ENCODE measurements at places on chromosomes 2 and 18.
A peak's percentile ranks its signal among the peaks of the same experiment; 100 is the strongest.

DNA sequence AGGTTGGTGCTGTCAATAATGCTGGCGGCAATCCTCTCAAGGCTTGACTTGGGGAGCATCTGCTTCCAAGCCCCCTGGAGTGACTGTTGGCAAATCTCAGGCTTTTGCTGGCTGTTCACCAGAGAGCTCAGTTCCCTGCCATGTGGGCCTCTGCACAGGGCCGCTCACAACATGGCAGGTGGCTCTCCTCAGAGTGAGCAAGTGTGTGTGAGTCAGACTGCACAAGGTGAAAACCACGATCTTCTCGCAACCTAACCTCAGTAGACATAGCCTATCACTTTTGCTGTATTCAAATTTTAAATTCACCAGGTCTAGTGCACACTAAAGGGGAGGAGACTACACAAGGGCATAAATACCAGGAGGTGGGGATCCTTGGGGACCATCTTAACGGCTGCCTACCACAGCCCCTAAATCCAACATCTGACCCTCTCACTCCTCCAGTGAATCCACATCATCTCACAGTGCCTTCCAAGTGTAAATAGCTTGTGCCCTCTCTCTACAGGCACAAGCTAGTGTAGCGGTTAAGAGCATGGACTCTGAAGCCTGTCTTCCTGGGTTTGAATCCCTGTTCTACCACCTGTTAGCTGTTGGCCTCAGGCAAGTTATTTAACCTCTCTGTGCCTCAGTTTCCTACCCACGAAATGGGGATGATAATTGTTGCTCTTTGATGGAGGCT lies 187.7 kb upstream of the CXCR4 start:
- DNase-seq, result no peak

- no peak for DNase-seq
Measured at GRCh38 chr2:127100251-127101047, 6.5 kb downstream of the BIN1 start.

- no peak for DNase-seq
Measured at GRCh38 chr2:134603966-134604365, 114.8 kb downstream of the TMEM163 start.

DNA sequence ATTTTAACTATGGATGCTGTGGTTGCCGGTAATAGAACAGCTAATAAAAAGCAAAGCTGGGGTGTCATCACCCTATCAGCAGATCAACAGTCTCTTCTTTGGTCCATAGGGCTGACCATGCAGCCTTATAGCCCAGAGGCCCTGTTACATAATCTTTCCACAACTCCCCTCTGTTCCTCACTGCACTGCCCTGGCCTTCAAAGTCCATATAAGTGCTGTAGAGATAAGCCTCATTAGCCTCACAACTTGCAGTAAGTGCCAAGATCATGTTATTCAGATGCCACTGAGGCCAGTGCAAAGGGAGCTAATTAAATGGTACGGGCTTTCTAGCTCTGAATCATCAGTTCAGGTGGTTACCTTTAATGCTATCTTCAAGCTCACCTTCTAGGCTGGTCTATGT lies 89.7 kb upstream of the CXCR4 start:
- no peak for DNase-seq

DNA sequence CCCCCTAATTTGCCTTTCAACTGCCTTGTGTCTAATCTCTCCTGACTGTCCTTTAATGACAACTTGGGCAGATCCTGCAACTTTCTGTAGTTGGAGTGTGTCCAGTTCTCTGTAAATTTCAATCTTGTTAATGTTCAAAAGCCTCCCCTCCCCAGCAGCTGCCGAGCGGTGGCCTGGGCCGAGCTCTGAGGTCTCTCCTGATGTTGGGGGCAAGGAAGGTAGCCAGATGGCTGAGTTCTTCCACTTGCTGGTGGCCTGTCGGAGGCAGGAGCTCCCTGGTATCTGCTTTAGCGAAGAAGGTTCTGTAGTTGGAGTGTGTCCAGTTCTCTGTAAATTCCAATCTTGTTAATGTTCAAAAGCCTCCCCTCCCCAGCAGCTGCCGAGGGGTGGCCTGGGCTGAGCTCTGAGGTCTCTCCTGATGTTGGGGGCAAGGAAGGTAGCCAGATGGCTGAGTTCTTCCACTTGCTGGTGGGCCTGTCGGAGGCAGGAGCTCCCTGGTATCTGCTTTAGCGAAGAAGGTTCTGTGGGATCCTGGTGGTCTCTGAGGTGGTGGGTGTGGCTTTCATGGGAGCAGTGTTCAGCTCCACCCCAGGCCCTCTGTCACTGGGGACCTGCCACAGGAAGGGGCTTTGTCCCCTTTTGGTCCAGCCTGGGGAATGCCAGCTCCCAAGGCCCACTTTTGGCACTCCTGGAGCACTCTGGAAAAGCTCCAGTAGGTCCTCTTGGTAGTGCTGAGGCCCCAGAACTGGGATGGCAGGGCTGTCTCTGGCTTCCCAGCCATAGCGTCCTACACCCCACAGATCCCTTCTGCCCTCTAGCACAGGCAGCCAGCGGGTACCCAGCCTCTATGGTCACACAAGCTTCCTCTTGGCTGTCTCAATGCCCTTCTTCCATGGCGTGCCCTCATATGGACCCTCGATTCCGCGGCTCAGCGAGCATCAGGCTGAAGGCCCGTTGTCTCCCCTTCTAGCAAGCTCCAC lies 211.9 kb downstream of the ALPK2 start:
- peak; percentile 40 for DNase-seq

GRCh38 chr2:18045230-18045629 lies 166.8 kb downstream of the KCNS3 start:
- DNase-seq, result no peak

GRCh38 chr18:61865466-61866175 lies 27.2 kb downstream of the RNF152 start:
- DNase-seq, result no peak

DNA sequence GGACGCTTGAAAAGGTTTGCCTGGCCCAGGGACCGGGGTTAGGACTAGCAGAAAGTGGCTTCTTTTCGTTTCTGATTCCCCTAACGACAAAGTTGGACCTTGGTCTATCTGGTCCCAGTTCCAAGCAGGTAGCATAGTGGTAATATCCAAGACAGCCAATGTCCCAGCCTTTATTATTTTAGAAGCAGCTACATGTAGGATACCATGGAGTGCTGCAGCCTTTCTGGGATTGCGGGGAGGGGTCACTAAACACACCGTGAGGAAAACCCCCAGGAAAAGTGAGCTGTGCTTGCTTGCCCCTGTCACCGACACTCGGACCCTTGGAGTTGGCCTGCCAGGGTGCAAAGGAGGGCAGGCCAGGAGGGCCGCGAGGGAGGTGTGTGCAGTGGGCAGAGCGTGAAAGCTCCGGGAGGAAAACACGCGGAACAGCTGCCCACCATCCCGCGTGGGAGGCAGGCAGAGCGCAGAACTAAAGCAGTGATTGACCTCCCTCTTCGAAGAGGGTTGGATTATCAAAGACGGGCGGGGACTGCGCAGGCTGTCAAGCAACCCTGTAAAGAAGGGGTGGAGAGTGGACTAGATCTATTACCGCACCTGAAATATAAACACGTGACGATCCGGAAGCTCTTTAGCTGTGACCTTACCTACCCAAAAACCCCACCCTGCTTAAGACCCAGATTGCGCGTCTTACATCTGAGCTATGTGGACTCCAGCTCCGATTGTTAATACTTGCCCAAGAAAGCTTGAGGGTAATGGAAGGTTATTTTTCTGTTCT lies 624 bp upstream of the MAP4K3 start:
- DNase-seq, result no peak

DNA sequence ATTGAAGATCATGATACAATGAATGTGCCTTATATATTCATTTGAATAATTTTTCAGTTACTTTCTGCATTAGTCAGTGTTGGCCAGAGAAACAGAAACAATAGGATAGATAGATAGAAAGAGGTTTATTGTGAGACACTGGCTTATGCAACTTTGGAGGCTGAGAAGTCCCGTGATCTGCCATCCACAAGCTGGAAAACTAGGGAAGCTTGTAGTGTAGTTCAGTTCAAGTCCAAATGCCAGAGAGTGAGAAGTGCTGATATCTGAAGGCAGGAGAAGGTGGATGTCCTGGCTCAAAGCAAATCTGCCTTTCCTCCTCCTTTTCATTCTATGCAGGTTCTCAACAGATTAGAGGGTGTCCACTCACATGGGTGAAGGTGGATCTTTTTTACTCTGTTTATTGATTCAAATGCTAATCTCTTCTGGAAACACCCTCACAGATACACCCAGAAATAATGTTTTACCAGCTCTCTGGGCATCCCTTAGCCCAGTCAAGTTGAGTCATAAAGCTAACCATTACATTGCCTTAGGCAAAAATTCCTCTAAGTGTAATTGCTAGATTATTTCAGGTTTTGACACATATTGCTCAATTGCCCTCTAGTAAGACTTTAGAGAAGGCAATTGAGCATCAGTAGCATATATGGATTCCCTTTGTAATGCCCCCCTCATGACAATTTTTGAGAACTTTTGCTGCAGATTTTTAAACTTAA lies 341.4 kb downstream of the LPIN1 start:
- DNase-seq, result no peak

DNA sequence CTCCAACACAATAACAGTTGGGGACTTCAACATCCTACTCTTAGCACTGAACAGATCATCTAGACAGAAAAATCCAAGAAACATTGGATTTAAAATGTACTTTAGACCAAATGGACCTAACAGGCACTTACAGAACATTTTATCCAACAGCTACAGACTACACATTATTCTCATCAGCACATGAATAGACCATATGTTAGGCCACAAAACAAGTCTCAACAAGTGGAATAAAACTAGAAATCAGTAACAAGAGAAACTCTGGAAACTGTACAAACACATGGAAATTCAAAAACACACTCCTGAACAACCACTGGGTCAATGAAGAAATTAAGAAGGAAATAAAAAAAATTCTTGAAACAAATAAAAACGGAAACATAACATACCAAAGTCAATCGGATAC lies 117.5 kb downstream of the ACVR1 start:
- no peak for DNase-seq

GRCh38 chr2:104502901-104503300 lies 351.0 kb upstream of the POU3F3 start:
- no peak for DNase-seq

DNA sequence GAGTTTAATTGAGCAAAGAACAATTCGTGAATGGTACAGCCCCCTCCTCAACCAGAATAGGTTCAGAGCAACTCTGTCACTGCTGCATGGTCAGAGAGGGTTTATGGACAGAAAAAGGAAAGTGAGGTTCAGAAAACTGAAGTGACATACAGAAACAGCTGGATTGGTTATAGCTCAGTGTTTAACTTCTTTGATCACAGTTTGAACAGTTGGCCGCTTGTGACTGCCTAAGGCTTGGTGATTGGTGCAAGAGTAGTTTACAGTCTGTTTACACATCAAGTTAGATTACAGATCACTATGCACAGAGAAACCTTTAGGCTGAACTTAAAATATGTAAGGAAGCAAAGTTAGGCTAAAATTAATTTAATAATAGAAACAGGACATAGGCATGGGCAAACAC lies 459.2 kb downstream of the KCNJ3 start:
- DNase-seq, result no peak

DNA sequence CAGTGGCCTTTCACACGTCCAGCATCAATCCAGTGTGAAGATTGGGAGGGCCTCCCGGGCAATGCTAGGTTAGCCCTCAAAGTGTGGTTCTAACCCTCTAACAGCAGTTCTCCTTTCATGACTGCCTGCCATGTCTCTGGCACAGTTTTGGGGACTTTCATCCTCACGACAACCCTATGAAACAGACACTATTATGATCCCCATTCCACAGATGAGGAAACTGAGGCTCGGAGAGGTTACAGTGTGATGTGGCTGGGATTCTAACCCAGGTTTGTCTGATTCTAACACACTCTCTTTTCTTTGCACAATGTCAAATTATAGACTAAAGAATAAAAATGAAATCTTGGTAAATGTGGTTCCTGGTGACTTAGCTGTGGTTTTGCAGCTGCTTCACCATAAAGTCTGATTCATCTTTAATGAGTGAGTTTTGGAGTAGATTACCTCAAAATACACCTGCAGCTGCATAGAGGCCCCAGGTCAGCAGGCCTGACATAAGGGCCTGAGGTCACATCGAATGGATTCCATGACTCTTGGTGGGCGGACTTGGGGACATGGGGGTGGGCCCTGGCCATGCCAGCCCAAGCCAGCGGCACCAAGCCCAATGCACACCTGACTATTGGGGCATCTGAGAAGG lies 214.4 kb downstream of the GLI2 start:
- no peak for DNase-seq

- no peak for DNase-seq
Measured at GRCh38 chr2:206488623-206489022, 45.3 kb downstream of the ADAM23 start.

GRCh38 chr2:197010200-197011020 lies 83.9 kb upstream of the PGAP1 start:
- no peak for DNase-seq

DNA sequence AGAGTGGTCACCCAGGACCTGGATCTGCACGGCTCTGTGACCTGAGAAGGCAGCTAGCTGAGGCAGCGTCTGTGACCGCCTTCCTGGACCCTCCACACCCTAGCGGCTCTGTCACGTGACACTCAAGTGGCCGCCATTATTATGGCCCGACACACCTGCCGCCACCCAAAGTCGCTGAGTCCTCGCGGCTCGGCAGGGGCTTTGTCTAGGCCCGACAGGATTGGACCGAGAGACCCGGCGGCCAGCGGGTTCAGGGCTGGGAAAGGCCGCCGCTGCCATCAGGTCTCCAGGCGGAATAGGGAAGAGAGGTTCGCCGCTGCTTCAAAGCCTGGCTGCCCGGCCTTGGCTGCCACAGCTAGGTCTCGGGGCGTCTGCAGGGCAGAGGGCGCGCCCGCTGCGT lies 1162.5 kb upstream of the LRRTM1 start:
- DNase-seq, result no peak

GRCh38 chr2:18253686-18254197 lies 306.7 kb downstream of the RDH14 start:
- no peak for DNase-seq

DNA sequence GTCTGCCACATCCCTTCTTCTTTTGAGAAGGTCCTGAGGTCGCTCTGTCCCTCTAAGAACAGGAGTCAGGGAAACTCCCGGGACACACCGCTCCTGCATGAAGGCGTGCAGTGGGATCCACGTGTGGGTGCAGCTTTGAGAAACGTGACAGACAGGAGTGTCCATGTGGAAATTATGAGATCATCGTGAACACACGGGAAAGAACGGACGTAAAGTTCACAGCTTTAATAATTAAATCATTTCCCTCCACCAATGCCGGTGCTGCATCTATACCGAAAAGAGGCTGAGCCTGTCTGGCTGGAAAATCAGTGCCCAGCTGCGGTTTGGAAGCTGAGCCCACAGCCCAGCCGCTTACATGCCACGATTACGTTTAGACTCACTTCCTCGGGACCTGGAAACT lies 372.4 kb upstream of the SALL3 start:
- no peak for DNase-seq

- no peak for DNase-seq
Measured at GRCh38 chr18:77316008-77316407, 66.4 kb downstream of the GALR1 start.

- DNase-seq, result no peak
Measured at GRCh38 chr2:24123922-24124580, 782 bp downstream of the FAM228B start.

DNA sequence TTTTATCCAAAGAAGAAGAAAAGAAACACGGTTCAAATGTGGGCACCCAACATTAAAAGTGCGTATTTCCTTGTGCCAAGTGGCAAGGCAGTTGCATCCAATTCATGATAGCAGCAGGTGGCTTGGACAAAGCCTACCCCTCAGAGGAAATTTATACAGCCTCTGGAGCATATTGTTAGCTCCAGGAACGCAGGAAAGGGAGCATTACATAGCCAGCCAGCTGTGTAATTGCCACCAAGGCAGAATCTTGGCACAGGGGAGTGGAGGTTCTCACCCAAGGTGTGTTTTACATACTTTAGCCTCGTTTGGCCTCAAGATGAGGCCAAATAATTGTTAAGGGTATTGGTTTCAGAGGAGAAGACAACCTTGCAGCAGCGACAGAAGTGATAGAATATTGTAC lies 526.9 kb downstream of the TMEM182 start:
- DNase-seq, result no peak
